ENCODE measurements at places on chromosomes 12 and 14.

DNA sequence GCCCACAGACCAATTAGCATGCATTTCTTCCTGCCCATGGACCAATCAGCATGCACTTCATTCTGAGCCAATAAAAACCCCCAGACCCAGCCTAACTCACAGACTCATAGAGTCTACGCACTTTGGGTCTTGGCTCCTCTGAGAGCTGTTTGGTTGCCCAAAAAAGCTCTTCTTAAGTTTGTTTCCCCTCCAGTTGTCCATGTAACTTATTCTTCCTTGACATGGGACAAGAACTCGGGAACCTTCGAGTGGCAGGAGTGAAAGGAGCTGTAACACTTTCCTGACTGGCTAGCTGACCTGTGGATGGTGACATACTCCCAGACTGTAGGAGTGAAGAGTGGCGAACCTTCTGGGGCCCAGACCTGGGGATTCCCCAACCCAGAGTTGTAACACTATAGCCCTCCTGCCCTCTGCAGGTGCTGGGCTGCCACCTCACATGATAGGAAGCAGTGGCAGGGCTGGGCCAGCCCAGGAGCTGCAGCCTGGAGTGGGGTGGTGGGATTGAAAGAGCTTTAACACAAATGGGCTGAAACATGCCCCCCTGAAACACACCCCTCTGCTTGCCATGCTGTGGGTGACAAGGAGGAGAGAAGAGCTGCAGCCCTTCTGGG lies 4.4 kb upstream of the BTBD7 start:
- no peak for DNase-seq

DNA sequence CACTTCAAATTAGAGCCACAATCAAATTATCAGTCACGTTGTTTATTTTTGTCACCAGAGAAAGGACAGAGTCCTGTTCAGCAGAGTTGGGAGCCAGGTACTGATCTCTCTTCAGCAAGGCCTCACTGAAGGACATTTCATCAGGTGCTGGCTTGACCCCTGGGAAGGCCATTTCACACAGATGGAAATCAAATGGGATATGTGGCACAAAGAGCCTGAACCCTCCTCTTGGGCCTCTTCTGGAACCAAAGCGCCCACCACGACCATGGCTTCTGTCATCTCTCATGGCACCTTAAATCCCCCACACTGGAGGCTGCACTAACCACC lies 121.5 kb downstream of the PTCSC3 start:
- no peak for DNase-seq

DNA sequence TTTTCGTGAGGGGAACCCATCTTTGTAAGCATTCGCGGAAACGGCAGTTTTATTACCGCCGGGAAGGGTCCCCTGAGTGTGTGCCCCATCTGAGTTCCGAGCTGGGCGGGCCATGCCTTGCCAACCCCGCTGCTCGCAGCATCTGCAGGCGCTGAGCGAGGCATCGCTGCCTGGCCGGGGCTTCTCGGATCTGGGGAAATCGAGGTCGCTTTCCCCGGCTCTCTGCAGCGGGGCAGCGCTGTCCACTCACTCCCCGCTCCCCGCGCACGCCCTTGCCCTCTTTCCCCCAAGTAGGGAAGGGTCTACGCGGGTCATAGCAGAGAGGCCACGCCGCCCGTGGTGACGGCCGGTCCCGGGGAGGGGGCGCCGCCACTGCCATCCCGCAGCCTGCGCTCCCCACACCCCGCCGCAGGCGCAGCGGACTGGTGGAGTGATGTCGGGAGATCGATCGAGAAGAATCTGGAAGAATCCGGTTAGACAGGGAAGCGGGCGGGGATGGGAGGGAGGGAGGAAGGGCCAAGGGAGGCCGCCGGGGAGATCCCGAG lies 507 bp upstream of the FKBP4 start:
- peak; percentile 84 for DNase-seq

DNA sequence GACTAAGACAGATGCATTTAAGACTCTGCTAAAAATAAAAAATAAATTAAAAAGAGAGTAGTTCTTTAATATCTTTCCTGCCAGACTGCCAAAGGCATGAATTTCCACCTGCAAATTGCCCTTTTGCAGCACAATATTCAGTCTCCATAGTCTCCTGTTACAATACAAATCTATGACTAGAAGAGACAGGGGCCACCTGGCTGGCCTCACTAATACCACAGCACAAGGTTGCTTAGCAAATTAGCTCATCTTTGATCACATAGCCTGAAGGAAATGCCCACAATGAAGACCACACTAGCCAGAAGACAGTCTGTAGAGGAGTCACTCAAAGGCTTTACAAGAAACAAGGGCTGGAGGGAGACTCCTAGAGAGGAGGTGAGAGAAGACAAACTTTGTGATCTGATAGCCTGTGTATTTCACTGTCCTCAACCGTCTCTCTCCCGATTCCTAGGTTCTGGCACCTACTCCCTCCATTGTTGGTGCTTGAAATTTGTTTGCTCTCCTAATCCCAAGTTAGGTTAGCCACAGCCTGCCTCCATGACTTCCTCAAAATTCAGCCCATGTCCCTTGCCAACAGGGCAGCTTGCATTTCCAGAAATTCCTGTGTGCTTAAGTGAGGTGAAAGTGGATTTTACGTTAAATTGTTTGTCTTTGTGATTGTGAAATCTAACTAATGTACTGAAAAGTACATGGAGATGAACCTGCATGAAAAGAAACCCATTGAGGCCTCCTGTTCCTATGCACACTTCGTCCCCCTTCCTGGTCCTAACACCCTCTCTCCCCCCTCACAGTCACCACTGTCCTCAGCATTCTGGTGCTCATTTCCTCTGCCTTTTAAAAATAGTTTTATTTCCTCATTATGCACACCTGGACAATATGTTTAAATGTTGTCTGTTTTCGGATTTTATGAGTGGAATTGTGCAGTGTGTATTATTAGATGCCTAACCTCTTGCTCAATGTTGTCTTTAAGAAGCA lies 88.7 kb upstream of the PLXNC1 start:
- no peak for DNase-seq

DNA sequence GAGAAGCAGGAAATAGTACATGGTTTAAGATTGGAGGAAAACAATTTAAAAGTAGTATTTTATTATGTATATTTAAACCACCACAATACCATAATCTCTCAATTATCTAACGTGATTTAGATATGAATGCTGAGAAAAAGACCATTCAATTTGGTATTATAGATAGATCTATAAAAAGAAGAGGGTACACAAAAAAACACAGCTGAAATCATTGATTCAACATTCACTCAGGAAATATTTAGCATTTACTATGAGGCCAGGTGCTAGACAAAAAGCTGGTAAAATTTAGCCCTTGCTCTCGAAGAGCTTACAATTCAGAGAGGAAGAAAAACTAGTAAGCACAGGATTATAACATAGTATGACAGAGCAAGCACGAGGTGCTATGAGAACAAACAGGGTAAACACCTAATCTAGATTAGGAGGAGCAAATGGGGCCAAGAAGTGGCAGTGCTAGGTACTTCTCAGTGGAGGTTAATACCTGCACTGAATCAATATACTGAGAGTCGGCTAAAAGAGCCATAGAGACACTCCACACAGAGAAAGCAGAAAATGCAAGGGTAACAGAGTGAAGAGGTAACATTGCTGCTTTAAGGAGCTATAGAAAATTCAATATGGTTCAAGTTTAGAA lies 27.6 kb downstream of the TRIP11 start:
- DNase-seq, result no peak

DNA sequence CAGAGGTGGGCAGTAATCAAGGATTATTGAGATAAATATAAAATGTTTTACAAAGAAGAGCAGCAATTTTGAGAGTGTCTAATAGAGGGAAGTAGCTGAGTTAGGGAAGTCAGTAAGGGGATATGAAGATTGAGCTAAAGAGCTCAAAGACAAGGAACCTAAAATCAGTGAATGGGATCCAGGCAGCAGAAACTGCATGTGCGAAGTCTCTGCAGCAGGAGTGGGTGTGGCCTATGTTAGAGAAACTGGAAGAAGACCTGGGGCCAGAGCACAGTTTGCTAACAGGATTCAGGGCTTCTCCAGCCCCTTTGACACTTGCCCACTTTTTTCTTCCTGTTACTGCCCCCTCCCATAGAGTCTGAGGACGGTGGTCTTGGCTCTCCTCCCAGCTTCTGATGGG lies 36.3 kb upstream of the PLXNC1 start:
- DNase-seq, result no peak

DNA sequence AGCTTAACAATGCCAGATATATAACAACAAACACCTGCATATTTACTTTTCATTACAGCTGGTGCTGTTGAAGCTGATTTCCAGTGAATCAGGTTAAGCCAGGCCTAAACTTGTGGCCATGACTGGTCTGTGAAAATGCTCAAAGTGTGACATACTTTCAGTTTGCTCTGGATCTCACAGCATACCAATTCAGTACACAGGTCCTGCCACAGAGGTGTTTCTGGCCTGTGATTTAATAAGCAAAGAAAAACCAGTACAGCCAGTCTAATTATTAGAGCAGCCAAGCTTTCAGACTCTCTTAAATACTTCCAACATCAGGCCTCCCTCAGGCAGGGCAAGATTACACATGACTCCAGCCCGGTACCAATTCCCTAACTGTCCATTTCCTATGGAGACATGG lies 27.4 kb upstream of the TMCC3 start:
- no peak for DNase-seq

GRCh38 chr14:73465823-73466532 lies 7.6 kb upstream of the NUMB start:
- DNase-seq, result no peak

- no peak for DNase-seq
These were observed 13.1 kb downstream of the PPP1R12A start for GRCh38 chr12:79921786-79922185.

DNA sequence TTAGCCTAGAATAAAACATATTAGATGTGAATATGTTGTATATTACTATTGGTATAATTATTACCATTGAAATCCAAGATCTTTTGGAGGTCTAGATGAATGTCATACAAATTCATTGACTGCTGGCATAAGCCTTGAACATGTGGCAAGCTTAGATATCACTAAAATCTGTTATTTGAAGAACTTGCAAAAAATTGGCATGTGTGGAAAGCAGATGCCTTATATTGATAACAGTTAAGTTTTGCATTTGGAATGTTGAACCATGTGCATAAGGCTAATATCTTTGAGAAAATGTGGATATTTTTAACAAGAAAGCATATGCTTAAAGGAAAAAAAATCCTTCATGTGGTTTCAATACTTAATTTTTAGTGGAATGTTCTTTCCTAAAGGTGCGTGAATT lies 203.6 kb upstream of the PRICKLE1 start:
- no peak for DNase-seq

DNA sequence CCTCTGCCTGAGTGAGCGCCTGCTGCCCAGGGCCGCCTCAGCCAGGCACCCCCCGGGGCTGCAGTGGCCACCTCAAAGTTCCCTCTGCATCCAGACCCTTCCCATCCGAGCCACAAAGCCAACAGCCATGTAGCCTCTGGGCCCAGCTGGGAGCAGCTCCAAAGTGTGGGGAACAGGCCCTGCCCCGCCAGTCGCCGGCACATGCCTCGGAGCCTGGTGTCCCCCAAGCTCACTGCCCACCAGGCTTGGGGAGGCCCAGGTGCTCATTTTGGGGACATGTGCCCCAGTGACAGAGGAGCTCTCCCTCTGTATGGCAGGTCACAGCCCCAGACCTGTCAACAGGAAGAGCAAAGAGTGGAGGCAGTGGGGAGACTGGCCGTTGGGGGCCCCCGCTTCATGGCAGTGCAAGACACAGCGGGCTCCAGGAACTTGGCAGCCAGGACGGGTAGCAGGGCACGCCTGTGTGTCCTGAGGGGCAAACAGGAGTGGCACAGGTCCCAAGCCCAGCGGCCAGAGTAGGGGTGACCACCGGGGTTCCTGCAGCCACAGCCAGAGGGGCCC lies 29.9 kb downstream of the JAG2 start:
- DNase-seq, result no peak

GRCh38 chr12:5099591-5099990 lies 55.9 kb downstream of the KCNA5 start:
- no peak for DNase-seq

DNA sequence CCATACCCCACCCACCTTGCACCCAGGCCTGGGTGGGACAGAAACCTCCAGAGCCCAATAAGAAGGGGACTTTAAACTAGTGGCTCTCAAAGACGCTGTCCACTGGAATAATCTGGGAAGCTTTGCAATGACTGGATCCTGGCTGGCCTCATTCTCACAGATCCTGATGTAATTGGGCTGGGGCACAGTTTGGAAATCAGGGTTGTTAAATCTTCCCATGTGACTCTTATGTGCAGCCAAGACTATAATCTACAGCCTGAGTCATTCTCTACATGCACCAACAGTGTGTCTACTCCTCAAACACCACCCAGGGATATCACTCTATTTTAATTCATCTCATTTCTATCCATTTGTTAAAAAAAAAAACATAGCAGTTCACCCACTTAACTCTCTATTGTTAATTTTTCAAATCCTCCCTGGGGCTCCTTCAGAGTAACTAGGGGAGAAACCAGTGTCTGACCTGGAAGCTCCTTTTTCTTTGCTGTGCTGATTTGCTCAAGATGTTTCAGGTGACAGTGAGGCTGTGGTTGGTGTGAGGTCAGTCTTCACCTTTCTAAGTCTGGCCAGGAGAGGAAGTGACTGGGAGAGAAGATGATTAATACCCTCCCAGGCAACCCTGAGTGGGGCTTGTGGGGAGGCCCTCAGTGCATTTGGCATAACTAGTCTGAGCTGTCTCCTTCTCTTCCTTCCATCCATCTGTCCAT lies 211.6 kb upstream of the SFSWAP start:
- no peak for DNase-seq

DNA sequence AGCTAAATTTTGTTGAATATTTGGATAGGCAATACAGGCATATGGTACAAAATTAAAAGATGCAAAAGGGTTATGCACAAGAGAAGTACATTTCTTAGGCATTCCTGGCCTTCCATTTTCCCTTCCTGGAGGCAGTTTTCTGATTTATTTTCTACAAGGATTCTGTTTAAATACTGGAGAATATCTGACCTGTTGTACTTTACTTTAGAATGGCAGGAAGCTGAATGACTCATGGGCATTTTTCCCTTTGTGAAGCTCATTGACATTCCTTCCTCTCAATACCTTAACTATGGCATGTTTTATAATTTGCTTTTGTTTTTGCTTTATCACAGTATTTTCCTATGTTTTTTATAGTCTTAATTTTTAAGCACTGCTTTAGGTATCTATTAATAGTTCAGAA lies 62.7 kb downstream of the RCOR1 start:
- DNase-seq, result no peak

DNA sequence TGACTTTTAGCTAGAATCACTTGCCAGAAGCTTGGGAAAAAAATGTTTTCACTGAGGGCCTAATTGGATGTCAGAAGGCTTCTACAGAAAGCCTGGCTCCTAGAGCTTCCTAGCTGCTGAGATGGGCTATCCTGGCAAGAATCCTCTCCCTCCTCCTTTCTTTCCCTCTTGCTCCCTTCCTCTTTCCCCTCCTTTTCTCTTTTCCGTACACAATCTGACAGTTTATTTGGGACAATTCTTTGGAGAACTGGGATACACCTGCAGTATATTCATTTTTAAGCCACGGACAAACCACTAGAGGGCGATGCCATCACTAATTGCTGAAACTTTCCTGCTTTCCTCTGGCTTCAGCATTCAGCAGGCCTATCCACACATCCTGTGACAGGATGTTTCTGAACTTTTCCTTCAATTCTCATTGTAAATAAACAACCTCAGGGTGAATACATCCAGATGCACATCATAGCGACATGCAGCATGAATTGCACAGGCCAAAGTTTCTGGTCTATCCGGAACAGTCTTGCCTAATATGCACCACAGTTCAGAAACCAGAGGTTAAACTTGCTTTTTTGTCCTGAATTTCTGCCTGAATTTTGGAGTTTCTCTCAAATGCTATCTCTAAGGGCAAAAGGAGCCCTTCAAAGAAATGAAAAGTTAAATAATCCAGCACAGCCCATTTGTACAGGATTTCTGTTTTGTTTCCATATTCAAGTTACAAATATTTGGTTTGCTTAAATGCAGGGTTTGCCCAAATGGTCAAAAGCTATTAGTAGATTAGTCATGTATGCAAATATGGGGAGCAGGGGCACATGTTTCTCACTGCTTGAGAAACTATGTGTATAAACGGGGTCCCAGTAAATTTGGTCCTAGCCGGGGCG lies 142.8 kb downstream of the PAWR start:
- DNase-seq, result peak; percentile 3

All from amygdala (tissue), 56 donors.